ENCODE measurements at places on chromosomes 7 and 10.

- no peak for DNase-seq
These were observed 926.1 kb upstream of the SORCS1 start for GRCh38 chr10:108090476-108091215.

GRCh38 chr10:51667678-51668335 lies 31.6 kb downstream of the CSTF2T start:
- no peak for DNase-seq

DNA sequence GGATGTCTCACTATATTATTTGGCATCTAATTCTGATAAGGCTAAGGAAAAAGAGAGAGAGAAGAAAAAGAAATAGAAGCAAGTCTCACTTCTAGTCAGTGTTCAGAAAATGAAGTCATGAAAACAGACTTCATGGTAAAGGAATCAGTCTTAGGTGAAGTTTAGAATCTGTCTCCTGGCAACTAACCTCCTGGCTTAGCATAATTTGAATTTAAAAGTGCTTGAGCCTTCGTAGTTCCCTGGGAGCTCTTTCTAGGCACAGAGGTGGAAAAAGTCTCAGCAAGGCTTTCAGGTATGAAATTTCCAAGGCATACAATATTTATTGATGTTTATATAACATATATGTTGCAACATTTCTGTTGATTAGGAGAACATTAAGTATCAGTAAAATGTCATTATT lies 10.4 kb downstream of the CHRM2 start:
- DNase-seq = no peak

GRCh38 chr7:39035903-39036302 lies 58.2 kb downstream of the POU6F2 start:
- DNase-seq = no peak

Data from upper lobe of left lung (tissue), 6 donors.